ENCODE measurements at places on chromosomes 12 and 14.

DNA sequence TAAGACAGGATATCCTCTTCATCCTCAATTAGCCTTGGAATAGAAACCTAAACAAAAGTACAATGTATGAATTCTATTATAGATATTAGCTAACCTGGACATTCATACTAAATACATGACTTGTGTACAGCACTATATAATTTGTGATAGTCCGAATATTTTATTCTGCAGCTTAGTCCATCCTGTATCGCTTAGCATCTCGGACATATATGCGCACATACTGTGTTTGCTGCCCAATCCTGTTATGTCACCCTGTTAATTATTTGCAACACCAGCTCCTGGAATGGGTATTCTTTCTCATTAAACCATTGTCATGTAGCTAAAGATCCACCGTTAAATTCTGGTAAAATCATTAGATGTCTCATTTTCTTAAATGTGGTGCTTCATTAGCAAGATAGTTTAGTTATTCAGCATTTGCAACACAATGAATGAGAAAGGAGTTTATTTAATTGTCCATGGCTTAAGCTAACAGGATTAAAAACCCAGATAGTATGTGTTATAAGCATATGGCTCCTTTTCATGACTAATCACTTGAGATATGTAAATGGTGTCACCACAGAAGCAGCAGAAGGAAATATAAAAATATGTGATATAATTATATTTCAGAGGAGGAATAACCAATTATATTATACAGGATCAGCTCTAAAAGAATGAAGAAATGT is 156.0 kb upstream of the ARHGAP5 start:
- no peak for DNase-seq

GRCh38 chr12:25311506-25311905 is 60.8 kb upstream of the KRAS start:
- DNase-seq = no peak

GRCh38 chr12:132622437-132623071 is 4.0 kb downstream of the P2RX2 start:
- DNase-seq = no peak

GRCh38 chr12:25970082-25970481 is 11.6 kb downstream of the RASSF8 start:
- DNase-seq = no peak

- no peak for DNase-seq
Observed at GRCh38 chr12:108040947-108041346, 88.1 kb upstream of the WSCD2 start.

DNA sequence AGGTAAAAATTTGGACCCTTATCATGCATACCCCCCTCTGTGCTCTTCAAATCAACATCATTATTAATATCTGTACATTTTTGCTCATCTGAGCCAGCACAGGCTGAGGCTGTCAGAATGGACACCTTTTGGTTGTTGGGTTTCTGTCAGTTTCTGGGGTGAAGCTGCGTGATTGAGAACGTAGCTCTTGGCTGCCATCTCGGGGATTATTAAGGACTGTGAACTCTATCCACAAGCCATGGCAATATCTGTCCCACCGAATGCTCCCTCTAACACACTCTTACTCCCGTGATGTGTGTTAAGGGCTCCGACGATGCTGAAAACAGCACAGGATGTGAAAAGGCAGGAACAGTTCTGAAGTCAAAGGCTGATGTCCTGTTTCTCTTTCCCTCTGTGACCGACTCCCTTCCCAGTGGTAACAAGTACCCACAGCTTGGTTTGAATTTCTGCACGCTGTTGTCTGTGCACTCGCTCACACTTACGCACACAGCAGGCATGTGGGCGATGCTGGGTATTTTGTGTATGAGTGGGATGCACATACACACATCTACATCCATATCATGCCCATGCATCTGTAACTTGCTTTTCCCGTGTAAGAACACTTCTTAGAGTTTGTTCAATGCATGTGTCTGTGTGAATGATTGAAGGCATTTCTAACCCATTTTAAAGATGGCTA is 405.6 kb downstream of the TMEM121 start:
- DNase-seq = no peak

- no peak for DNase-seq
Observed at GRCh38 chr12:51923506-51924365, 16.4 kb downstream of the ACVRL1 start.

- no peak for DNase-seq
Observed at GRCh38 chr14:73427516-73428264, 30.7 kb downstream of the NUMB start.

DNA sequence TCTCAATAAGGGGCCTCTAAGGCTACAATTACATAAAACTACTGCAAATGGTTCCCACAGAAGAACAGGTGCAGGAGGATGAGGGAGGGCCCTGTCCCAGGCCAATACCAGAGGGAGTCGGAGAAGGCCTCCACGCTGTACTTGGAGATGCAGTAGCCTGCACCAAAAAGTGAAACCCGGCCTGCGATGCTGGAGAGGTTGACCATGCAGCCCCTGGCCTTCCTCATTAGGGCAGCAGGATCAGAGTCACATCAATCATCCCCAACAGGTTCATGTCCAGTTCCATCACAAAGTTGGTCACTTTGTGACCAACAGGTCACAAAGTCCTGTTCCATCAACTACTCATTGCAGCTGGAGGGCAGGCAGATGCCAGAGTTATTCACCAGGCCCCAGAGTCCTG is 23.0 kb downstream of the ZBTB39 start:
- no peak for DNase-seq

GRCh38 chr12:5171701-5172100 is 128.0 kb downstream of the KCNA5 start:
- DNase-seq = no peak

DNA sequence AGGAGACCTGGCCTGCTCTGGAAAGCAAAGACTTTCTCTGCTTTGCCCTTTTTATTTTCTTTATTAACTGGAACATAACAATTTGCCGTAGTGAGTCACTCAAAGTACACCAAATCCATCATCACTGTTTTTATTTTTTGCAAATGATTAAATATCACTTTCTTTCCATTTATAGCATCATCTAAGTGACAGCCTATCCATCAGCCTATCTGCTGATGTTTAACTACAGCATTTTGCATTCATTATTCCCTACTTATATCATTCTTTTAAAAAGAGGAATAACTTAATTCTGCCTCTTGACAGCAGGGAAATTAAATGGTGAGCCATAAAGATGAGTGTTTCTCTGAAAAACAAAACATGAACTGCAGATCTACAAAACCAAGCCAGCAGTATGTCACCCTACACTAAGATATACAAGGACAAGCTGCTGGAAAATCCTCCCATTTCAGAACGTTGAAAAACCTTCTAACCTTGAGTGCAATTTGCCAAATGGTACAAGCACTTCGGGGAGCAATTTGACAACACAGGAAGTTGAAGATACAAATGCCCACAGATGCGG is 821.3 kb upstream of the TMEM132C start:
- DNase-seq = no peak

DNA sequence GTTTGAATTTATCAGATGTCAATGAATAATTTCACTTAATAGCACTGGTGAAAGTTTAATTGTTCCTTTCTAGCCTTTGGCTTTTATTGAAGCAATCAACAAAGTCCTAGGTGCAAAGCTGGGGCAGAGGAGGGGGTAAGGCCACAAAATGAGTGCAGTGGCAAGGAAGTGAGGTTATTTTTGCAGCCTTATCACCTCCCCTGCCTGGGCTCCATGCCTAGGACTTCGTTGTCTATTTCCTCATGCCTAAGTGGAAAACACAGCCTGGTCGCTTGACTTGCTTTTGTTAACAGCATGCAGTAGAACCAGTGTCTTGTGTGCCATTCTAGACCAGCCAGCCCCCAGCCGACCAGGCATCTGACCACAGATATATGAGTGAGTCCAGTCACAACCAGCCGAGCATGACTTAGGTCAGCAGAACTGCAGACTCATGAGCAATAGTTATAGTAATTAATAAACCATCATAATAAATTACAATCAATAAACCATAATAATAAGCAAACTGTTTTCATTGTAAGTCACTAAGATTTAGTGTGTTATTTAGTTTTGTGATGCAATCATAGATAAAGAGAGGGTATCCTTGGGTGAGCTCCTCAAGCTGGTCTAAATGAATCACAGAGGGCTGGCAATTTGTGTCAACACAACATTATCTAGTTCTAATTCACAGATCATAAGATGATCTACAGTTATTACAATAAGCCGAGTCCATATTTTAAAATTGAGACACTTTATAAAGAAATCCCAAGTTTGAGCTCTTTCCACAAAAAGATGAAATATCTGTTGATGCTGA is 156.8 kb downstream of the GLT1D1 start:
- DNase-seq = no peak

DNA sequence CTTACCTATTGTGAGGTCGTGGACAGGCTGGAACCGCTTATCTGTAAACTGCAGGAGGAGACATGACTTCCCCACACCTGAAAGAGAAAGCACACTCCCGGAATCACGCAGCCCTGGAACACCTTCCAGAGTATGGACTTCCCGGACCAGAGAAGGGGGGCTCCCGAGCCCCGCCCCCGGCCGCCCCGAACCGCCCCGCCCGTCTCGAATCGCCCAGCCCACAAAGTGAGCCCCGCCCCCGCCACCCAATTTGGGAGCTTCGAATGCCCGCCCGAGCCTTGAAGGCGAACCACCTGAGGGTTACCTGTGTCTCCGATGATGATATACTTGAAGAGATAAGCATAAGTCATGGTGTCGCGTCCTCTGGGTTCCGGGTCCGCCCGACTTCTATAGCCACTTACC is 235 bp downstream of the RAB2B start:
- no peak for DNase-seq

- no peak for DNase-seq
Observed at GRCh38 chr14:79467835-79468234, 743.5 kb downstream of the DIO2 start.

All from NCI-H1436 treated with DMSO at 0.1 percent for 48 hours (cell line).